EL (cell line): ENCODE measurements at places on chromosomes 12 and 14.
A peak's percentile ranks its signal among the peaks of the same experiment; 100 is the strongest.

DNA sequence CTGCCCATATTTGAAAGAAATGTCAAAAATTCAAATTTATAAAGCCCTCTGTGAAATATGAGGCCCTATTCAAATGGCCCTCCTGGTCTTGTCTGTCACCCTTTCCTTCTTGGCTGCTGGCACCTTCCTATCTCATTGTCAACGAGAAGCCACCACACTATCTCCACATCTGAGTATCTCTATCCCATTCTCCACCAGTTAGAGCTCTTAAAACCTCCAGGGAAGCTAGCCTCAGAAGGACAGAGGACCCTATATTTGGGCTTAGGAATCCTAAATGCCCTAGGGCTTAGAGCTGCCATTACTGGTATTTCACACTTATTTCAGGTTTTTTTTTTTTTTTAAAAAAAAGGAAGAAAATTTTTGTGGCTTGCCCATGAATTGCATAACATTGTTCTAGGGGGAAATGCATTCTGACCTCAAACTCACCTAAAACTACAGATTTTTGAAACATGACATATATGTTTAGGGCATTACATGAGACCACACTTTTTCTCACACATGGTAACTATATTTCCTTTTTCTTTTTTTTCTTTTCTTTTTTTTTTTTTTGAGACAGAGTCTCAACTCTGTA lies 25.0 kb downstream of the SLC25A21 start:
- peak; percentile 20 for DNase-seq

GRCh38 chr12:6550294-6551062 lies 5.4 kb downstream of the IFFO1 start:
- no peak for DNase-seq

DNA sequence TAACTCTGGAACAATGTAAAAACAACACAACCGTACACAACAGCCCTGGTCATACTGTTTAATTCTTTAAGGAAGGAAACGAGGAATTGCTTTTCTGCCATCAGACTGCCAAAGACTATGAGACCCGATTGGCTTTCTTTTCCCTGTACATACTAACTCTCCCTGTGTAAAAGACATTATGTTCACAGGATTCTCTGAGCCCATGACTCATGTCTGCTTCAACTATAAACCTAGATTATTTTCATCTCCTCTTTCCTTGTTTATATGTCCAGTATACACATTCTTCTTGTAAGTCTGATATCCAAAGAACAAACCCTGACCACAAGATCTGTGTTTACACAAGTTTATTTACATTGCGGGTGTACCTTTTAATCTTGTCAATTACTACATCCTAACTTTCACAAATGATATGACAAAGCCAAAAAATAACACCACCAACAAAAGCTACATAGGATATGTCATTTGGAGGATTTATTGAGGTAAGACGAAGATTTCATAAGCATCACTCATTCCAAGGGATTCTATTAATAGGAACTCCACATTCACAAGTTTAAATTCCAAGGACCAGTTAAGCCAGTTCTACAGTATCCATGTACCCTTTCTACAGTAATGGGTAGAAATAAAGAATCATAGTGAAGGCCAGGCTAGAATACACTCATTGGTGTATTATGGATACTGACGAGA lies 67.3 kb downstream of the STXBP6 start:
- peak; percentile 63 for DNase-seq

DNA sequence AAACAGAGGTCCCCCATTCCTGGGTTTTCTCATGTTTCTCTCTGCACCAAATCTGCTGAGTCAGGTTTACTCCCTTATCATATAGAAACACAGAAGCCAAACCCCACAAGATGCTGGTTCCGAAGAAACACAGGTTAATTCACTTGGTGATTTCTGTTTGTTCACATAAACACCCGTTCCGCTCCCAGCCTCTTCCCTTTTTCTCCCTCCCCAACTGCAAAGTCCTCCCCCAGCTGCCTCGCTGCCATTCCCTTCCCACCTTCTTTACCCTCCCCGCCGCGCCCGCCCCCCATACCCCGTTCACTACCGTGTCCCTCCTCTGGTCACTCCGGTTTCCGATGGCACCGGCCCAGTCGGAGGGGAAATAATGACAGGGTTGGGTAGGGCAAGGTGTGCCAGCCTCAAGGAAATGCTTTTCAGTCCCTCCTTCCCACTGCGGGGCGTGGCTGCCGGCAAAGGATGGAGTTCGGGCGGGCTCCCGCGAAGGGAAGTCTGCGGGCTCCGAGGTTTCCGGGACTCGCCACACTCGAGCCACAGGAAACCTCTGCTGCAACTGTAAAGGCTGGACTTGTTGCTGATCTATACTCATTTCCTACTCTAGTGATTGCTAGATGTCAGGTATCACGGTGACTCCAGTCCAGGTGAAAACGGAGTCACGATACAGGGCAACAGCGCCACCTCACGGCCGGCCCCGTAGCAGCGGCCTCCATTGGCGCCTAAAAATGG lies at the start of gene STYK1:
Gene STYK1, minus strand, starts transcription at position 394 of the 726 bp plus-strand sequence. CDS start 39,434 bp downstream, outside the sequence.
- DNase-seq, result peak; percentile 62

DNA sequence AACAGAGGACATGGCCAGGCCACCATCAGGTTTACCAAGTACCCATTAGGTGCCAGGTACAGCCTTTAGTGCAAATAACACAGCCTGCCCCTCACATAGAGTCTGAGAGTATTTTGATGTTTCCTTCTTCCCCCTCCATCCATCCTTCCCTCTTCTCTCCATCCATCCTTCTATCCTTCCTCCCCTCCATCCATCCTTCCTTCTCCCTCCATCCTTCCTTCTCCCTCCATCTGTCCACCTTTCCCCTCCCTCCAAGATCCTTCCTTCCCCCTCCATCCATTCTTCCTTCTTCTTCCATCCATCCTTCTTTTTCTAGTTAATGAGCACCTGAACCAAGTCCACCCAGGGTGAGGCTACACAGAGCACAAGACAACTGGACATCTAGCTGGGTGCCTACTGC lies 39.8 kb downstream of the ITPK1 start:
- DNase-seq, result no peak

- DNase-seq, result no peak
Measured at GRCh38 chr12:107570721-107571120, 114.9 kb upstream of the PWP1 start.

DNA sequence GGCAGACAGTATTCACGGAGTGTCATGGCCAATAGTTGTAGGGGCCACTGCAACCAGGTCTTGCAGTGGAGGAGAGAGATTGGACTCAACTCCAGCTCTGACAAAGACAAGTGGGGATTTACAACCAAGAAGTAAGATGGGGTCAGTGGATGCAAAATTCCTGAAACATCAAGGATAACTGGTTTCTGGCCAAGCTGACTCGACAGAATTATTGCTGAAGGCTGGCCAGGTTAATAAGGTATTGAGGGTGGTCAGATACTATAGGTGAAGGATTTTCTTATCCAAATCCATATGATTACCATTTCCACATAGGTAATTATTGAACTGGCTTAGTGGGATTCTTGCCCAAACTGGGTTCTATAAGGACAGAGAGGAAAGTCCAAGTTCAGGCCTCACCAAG lies 64.9 kb upstream of the FOXG1 start:
- no peak for DNase-seq

DNA sequence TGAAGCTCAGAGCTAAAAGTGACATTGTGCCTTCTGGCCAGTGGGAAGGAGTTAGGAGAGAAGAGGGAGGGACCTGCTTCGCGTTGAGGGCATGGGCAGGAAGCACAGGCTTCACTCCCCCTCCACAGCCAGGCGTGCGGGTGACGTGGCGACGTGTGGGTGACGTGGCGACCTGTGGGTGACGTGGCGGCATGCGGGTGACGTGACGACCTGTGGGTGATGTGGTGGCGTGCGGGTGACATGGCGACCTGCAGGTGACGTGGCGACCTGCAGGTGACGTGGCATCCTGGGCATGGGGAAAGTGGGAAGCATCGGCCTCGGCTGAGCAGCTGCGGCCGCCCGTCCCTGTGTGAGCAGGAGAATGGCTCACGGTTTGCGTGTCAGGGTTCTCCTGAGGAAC lies 8.2 kb upstream of the GALNT9 start:
- DNase-seq, result no peak

DNA sequence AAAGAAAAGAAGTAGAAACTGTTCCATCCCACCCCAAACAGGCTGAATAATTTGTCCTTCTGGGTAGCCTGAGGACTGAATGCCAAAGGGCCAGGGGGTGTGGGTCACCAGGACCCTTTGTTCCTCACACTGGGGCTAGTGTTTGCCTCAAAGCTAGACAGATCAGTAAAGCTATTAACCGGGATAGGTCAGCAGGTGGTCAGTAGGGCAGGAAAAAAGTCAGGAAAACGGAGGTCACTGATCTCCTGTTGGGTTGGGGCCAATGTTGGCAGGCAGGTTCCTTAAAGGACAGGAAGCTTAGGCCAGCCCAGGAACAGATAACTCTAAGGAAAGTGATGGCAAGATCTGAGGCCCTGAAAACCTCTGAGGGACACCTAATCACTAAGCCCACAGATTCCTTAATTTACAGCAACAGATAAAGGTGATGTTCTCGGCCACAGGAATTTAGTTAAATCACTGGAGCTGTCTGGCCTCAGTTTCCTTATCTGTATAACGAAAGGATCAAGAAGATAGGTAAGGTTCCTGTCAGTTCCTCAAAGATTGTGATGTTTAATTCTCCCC lies 22.7 kb upstream of the TMPO start:
- DNase-seq, result no peak

GRCh38 chr14:51605575-51605974 lies 46.1 kb upstream of the FRMD6 start:
- DNase-seq, result no peak

GRCh38 chr12:127327986-127328385 lies 939.0 kb upstream of the TMEM132C start:
- DNase-seq, result no peak

DNA sequence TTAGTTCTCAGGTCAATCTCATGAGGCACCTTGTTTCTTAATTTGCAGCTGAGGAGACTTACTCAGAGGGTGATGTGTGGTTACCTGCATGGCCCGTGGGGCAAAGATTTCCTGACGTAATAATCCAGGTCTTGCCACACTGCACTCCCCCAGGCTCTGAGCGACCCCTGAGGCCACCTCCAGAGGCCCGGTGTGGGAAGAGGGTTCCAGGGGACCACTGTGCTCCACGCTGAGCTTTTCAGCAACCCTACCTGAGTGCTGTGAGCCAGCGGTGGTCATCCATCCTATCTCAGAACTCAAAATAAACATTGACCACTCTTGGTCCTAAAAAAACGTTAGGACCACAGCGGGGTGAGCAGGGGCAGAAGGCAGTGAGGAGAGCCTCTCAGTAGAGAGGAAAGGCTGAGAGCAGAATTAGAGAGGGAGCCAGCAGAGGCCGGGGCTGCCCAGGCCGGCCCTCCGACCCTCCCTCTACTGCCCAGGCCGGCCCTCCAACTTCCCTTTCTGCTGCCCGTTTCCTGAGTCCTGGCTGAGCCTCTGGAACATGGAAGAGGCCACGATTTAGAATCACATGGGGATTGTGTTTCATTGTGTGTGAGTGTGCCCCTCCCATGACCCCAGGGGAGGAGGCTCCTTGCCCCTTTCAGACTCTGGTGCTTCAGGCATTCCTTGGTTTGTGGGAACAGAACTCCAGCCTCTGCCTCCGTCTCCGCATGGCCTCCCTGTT lies 188.2 kb upstream of the DIO3 start:
- no peak for DNase-seq

DNA sequence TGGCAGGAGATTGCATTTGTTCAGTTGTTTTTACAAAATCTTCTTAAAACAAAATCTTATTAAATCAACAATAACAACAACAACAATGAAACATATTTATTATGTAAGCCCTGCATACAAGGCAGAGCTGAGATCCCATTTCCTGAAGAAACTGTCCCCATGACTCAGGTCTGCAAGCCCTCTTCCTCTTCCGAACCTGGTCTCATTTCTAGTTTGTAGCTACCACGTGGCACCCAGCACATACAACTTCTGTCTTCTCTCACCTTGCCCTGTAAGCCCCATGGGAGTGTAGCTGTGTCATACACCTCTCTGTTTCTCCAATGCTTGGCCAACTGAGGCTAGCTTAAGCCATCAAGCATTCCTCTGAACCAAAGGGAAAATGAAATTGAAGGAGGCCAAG lies 106.4 kb downstream of the SLC8A3 start:
- DNase-seq, result no peak

GRCh38 chr12:46908936-46909635 lies 83.3 kb upstream of the SLC38A4 start:
- DNase-seq, result no peak

- no peak for DNase-seq
Measured at GRCh38 chr12:10293151-10293550, 14.5 kb upstream of the KLRD1 start.

GRCh38 chr12:87930033-87930432 lies 99.2 kb downstream of the C12orf50 start:
- DNase-seq, result peak; percentile 34

- peak; percentile 94 for DNase-seq
Measured at GRCh38 chr12:96197503-96198272, 3.5 kb downstream of the ELK3 start.

DNA sequence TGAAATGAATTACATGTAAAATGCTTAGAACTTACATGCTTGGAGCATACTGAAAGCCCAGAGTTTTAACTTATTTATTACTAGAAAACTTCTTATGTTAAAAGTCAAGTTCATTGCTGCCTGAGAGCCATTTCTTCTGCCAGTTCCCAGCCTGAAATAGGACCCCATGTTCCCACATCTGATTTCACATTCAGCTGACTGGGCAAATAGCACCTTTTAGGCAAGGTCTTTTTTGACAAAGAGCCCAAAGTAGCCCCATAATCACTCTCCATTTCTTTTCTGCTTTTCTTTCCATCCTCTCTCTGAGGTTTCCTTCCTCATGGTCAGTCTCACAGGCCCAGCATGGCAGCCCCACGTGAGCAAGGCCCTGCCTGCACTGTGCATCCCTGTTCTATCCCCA lies 1.1 kb upstream of the ARPC3 start:
- no peak for DNase-seq
